ENCODE measurements at places on chromosomes 5 and 9.

DNA sequence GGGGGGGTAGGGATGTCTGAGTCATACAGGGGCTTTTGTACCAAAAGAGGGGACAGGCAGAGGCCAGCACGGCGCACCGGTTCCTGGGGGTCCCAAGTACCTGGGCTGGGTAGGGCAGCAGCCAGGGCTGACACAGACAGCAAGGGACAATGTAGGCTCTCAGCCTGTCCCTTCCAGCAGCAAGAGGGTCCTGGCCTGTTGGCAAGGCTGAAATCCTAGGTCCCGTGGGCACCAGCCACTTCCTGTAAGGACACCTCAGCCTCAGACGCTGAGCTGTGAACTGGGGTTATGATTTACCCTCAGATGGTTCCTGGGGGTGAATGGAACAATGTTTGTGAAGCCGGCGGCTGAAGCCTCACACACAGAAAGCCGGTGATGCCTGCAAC lies 41.3 kb downstream of the NACC2 start:
- DNase-seq, result no peak

- DNase-seq, result no peak
Observed at GRCh38 chr5:14330729-14331385, 187.7 kb downstream of the TRIO start.

DNA sequence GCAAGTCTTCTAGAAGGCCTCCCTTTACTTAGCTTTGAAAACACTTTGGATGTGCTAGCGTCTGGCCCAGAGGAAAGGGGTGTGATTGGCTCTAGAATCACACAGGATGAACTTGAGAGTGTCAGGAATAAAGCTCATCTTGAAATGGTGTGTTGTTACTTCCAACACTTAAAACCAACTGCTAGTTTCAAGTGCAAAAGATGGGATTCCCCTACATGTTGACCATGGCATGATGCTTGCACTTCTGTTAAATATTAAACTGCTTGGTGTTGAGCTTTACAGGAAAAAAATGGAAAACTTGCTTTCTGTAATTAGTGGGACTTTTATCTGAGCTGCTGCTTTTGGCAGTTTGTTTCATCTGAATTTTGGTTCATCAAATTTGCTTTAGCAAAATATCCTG lies 261.1 kb downstream of the MED10 start:
- DNase-seq, result no peak

GRCh38 chr9:133679466-133680061 lies 43.4 kb downstream of the DBH start:
- DNase-seq, result no peak

GRCh38 chr5:54347221-54347865 lies 37.0 kb upstream of the ARL15 start:
- no peak for DNase-seq

Measured in CD4-positive, alpha-beta T cell treated with Interleukin-2 at 100 ng/mL for 4 hours (primary cell).